Foreskin fibroblast (primary cell): ENCODE measurements at places on chromosomes 1 and 21.

DNA sequence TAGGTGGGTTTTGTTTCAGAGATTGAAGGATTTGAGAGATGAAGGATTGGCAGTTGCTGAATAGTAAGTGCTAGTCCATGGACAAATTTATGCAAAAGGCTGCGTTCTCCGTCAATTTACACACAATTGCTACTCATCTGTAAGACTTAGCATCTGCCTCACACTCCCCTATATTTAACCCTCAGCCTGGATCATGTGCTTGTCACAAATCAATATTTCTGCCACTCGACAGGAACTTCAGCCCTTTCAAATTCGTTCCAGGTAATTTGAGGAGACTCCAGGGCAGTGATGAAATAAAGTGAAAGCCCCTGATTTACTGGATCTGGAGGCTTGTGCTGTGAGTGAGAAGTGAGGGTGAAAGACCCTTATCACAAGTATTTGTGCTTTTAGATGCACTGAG, 105.6 kb upstream of the UBE2U start:
- no peak for DNase-seq

DNA sequence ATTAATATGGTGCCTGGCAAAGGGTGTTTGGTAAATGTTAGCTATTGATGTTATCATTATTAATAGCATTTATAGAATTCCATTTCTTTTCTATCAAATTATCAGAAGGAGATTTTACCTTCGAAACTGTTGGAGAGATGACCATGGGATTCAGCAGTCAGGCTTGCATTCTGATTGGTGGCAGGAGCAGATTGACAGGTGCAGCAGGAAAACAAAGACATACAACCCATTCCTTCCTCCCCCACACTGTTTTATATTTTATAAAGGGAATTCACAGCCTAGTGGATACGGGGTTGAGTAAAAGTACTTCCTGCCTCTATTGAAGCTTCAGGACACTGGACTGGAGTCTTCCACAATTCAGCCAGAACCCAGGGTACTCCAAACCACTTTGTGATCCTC, 55.1 kb upstream of the SYT14 start:
- no peak for DNase-seq

DNA sequence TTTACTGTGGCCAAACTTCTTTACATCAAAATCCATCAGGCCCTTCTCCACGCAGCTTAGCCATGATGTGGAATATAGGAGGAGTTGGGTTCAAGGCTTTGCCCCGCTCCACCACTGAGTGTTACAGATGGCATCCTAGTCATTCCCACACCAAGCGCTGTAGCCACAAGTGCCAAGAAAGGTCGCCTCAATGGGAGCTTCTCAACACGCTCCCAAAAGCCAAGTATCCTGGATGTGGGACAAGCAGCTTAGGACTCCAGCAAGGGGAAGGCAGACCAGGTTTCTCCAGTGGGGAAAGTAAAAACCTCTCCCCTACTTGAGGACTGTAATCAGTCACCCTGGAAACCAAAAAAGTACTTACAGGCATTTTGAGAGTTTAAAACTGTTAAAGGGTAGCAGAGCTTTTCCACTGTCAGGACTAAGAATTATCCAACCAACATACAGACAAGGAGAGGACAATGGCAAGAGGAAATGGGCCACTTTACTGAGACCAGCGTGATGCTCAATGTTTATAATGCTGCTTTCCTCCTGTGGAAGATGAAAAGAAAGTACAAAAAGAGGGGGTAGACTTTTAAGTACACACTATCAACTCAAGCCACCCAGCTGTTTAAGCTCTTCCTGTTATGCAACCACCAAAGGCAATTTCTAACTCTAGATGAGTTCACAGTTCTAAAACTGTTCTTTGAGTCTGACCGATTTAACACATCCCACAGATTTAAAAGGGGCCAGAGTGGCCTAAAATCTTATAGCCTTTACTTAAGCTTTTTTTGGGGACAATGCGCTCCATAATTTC, 120.7 kb upstream of the KRTAP19-8 start:
- peak; percentile 37 for DNase-seq

GRCh38 chr1:33379631-33380354, 51.1 kb downstream of the PHC2 start:
- peak; percentile 43 for DNase-seq

DNA sequence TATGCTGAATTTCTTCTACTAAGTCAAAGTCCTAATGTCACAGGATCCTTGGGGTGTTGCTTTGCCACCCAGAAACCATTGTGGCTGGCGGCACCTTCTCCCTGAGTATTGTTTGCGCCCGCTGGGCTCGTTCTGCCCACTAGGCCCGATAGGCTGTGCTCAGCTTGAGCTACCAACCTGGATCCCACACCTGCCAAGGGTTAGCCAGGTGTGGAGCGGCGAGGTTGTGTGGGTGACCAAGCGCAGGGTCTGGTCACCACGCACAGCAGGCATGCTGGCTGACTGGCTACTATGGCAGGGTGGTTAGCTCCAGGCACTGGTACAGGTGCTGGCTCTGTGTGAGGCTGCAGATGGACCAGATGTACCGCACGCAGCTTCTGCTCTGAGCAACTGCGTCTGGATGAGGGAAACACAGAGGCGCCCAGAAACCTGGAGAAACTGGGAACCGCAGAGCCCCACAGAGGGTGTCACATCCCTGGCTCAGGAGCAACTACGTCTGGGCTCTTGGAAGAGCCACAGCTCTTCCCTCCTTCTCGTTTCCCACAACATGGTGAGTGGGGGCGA, 50.3 kb upstream of the SCYL3 start:
- DNase-seq = no peak

GRCh38 chr1:113453771-113454083, 63.4 kb downstream of the MAGI3 start:
- DNase-seq = no peak

DNA sequence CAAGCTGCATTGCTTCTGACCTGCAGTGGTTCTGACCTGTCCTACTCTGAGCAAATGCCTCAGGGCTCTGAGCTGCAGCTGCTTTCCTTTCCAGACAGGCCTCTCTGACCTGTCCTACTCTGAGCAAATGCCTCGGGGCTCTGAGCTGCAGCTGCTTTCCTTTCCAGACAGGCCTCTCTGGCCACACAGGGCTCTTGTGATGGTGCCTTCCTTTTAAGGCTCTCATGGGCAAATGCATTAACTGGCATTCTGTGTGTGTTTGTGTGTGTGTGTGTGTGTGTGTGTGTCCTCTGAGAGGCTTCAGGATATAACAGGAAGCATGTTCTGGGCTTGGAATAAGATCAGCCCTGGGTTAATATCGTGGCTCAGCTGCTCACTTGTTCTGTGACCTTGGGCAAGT, 131.3 kb downstream of the NTPCR start:
- peak; percentile 37 for DNase-seq

- DNase-seq = no peak
Observed at GRCh38 chr1:155636397-155637153, 26.6 kb downstream of the MSTO1 start.

GRCh38 chr1:154807048-154807591, 63.0 kb downstream of the KCNN3 start:
- no peak for DNase-seq

GRCh38 chr1:7536891-7537591, 234.1 kb upstream of the VAMP3 start:
- no peak for DNase-seq

DNA sequence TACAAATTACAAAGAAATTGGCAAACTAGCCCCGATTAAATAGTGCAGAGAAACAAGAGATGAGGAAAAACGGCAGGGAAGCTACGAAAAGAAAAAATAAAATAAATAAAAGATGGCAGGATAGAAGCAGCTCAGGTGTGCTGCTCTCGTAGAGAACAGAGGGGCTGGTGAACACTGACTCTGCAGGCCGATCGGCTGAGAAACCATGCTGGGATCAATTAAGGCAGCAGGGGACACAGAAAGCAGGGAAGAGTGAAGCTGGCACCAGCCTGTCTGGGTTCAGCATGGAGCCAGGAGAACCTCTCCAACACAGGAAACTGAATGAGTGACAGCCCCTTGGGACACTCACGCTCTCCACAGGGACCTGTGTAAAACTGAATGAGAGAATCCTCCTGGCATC, 39.5 kb upstream of the TMPRSS15 start:
- DNase-seq = no peak

GRCh38 chr1:185345913-185346720, 29.1 kb upstream of the IVNS1ABP start:
- no peak for DNase-seq

DNA sequence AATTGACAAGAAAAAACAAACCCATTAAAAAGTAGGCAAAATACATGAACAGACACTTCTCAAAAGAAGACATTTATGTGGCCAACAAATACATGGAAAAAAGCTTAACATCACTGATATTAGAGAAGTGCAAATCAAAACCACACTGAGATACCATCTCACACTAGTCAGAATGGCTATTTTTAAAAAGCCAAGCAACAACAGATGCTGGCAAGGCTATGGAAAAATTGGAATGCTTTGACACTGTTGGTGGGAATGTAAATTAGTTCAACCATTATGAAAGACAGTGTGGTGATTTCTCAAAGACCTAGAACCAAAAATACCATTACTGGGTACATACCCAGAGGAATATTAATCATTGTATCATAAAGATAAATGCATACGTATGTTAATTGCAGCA, 641.1 kb upstream of the B3GALT2 start:
- no peak for DNase-seq

DNA sequence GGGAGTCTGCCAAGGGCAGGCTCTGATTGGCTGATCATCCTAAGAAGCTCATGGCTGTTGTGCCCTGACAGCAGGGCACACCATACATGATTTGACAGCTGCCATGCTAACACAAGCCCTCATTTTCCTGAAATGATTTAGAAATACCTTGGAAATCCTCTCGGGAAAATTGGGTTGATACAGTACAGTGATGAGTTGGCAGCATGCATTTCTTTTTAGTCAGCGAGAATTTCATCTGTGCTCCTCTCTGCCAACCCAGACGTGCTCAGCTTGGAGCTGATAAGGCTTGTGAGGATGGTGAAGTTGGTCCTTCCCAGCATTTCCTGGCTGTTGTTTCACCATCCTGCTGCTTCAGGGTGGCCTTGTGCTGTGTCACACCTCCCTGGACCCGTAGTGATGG, 22.6 kb upstream of the KCNQ4 start:
- DNase-seq = peak; percentile 34

- no peak for DNase-seq
Observed at GRCh38 chr1:62024690-62025089, 170.0 kb upstream of the L1TD1 start.

- DNase-seq = no peak
Observed at GRCh38 chr1:150235294-150235851, 539 bp downstream of the ANP32E start.
